Left renal cortex interstitium (tissue), 4 donors: ENCODE measurements at places on chromosomes 12 and 14. TPM values are rescaled to one million over a fixed set of nuclear protein-coding genes. Genes with fewer than 3 reads are reported as not detected.

GRCh38 chr12:51098611-51099010, 15.2 kb upstream of the CSRNP2 start:
- DNase-seq, result no peak

- DNase-seq, result no peak
These were observed 164.9 kb downstream of the ETV6 start for GRCh38 chr12:11814374-11814773.

- DNase-seq, result no peak
These were observed 904 bp downstream of the CACNA1C start for GRCh38 chr12:2053691-2054090.

DNA sequence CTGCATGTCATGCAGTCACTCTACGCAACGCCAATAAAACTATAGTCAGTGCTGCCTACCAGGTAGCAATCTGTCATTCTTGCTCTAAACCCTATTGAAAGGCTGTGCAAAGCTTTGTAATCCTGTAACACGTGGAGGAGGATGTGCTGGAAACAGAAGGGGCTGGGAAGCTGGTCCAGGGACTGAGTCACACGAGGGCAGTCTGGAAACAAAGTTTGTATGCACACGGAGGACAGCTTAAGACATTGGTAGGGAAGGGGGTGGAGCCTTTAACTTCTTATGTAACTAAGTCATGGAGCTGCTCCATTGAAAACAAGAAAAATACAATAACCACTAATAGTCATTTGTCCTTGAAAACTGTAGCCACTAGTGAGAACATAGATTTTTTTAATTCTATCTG, 128.0 kb downstream of the BCAT1 start:
- no peak for DNase-seq

DNA sequence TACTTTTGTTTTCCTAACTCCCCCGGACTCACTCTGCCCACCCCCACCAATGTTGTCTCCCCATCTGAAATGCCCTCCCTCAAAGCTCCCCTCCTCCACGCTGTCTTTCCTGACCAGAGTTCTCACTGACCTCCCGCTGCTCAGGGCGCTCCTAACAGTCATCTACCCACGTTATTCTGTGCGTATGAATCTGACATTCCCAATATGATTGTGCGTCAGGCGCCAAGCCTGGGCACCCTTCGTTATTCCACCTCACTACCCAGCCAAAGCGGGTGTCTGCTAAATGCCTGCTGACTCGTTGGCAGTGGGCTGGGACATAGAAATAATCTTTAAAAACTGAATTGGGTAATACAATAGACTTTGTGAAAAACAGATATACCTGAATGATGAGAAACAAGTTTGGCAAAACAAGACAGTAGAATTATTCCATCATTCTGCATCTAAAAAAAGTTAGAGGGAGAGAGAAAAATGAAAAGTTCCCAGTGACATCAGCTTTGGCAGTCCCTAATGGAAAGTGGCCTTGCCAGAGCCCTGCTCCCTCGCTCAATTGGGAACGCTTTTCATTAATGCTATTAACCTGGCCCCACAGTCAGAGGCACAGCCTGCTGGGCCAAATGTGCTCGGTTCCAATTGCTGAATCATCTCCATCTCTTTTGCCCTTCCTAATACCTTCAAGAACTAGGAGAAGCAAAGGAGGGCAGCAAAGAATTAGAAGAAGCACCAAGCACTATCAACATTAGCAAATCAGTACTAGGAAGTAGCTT, 74.0 kb upstream of the PLXNC1 start:
- DNase-seq, result no peak

DNA sequence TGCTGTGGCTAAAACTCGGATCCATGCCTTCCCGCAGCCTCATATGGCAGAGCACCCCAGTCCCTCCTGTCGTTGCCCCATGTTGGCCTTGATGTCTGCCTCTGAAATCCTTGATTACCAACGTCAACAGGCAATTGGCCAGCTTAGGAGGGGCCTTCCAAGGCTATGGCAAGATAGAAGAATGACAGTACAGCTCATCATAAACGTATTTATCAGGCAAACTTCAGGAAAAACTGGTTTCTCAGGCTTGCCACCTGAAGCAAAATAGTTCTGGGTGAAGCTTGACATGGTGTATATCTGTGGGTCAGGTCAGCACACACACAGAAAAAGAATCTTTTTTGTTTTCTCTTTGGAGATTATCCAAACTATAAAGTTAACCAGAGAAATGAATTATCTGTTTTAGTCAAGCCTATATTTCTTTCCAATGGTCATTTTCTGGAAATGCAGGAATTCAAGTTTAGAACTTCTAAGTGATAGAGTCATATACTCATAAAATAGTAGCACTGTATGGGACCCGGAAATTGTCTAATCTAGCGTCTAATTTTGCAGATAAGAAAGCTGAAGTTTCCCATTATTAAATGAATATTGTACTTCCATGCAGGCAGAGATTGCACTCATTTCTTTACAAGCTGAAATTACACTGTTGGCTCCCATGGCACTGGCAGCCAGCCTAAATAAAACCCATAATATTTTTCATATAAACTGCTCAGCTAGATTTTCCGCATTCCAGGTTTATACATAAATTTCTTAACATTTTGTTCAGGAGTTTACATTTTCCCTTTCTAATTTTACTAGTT, 24.4 kb upstream of the DUSP16 start:
- no peak for DNase-seq

DNA sequence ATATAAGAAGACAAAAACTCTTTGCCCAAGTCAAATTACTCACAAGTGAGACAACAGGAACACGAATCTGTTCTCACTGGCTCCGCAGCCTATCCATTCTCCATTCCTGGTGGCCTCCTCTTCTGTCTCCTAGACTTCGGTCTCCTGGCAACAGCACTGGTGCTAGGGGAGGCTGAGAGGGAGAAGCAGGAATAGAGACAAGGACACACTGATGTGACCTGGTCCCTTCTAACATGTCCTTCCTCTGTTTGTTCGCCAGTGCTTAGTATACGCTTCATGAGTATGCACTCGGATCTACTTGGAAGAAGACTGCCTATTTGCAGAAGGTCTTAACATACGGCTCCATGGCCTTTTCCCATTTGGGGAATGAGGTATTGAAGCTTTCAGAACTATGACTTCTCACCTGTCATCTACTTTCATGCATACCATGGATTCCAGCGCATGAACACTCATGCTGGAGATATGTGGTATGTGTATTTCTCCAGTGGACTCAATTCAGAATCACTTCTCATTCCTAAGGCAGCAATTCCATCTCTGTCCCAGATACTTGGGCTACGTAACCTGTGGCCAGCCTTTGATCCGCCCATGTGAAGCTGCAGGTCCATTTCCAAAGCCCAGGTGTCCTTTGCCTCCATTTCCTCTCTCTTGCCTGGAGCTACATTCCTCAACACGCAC, 33.9 kb downstream of the BHLHE41 start:
- DNase-seq, result no peak

DNA sequence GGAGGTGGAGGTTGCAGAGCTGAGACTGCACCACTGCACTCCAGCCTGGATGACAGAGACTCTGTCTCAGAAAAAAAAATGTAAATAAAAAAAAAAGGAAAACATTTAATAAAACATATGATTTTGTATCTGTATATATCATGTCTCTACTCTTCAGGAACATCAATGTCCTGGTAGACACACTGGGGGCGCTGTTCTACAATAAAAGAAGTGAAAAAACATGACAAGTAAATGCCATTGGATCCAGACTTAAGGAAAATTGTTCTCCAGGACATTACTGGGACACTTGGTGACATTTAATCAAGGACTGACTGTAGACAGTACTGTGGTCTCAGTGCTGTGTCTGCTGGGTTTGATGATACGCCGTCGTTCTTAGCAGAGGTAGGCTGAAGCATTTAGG, 15.5 kb upstream of the KLC1 start:
- DNase-seq, result no peak

DNA sequence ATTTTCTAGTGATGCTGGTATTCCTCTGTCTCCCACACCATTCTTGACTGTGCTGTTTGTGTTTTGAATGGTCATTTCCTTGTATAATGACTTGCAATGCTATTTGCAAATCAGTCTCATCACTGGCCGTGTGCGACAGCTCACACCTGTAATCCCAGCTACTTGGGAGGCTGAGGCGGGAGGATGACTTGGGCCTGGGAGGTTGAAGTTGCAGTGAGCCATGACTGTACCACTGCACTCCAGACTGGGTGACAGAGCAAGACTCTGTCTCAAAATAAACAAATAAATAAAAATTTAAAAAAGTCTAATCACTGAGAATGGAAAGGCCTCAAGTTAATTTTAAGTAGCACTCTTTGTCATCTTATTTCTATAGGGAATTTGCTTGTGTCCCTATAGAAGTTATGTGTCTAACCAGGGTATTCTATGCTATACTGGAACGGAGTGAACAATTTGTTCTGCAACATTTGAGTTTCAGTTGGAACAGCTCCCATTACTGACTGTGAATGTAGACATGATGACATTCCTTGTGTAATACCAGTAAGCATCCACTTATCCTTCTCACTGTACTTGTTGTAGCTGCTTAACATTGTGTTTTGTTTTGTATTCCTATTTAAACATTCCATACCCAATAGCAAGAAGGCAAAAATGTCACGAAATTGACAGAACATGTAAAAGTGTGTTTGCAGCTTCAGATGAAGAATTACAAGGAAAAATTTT, 126.3 kb downstream of the MGST1 start:
- DNase-seq, result no peak

DNA sequence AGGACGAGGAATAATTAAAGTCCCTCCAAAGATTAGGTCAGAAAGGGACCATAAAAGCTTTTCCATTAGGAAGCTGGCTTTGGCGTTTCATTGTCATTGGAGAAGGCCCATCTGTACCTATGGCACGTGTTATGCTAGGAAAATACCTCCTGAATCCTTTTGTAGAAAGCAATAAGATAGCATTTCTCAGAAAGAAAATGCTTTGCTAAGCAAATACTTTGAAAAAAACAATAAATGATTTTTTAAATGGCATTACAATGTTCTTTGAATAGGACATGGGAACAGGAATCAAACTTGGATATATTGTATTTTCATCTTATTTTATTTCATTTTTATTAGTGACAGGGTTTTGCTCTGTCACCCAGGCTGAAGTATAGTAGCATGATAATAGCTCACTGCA, 967.7 kb downstream of the NRXN3 start:
- DNase-seq, result no peak

DNA sequence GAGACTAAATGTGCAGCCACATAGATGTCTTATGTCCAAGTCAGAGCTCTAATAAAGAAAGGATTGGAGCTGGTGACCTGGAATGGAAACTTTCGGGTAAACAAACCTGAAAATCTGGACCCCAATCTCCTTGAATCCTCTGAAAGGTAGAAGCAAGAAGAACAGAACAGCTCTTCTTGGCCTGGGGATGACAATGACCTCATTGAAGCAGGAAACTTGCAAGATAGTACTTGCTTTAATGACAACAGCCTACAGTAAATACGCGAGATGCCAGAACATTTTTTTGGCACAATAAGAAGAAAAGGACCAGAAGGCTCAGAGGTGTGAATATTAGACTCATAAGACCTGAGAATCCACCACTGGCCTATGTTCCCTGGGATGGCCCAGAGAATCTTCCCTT, 4.1 kb upstream of the PRIMA1 start:
- no peak for DNase-seq

GRCh38 chr12:7395950-7396349, 48.0 kb downstream of the CD163L1 start:
- DNase-seq, result no peak

- DNase-seq, result no peak
These were observed 428.1 kb downstream of the ZFP36L1 start for GRCh38 chr14:68364792-68365192.

DNA sequence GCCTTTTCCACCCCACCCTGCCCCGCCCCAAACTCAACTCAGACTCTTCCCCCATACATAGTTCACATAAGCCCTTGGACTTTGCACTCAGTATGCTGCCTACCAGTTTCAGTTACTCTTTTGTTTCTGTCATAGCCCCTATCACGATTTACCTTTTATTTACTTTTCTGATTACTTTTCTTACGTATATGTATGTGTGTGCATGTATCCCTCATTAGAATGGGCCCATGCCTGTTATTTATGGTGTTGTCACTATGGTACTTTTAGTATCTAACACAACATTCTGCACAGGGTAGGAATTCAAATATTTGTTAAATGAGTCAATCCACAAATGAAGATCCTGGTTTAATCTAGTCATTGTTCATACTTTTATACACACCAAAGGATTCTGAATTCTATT, 16.5 kb upstream of the LUM start:
- DNase-seq, result no peak

GRCh38 chr12:68438601-68439000, 106.4 kb upstream of the MDM1 start:
- DNase-seq, result no peak

- DNase-seq, result no peak
These were observed 77.7 kb downstream of the ETV6 start for GRCh38 chr12:11727133-11727664.

GRCh38 chr12:107053709-107054108, 39.6 kb downstream of the CRY1 start:
- no peak for DNase-seq

DNA sequence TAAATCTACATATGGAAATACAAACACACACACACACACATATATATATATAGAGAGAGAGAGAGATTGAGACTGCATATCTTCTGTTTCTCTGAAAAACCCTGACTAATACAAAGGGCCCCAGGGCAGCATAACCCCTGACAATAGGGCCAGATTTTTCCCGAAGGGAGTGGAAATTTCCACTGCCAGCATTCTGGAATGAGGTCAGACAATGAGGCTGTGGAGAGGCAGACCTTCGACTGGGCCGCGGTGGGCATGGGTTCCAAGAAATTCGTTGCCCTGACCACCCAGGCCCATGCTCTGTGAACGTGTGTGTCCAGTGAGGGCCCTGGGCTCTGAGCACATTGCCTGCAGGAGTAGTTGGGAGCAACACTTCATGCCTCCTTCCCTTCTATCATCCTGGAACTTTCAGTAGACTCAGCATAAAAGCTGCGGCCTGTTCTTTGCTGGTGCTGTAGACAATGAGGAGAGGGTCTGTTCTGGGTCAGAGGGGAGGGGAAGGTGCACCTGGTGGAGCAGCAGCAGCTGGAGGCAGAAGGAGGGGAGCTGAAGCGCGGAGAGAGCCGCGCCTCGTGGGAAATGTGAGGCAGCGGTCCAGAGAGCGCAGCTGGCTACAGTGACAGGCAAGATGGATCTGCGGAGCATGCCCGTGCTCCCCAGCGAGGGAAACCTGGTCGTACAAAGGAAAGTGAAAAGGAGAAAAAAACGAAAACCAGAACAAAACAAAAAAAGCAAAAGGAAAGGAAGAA, 25.6 kb upstream of the CCDC60 start:
- no peak for DNase-seq

DNA sequence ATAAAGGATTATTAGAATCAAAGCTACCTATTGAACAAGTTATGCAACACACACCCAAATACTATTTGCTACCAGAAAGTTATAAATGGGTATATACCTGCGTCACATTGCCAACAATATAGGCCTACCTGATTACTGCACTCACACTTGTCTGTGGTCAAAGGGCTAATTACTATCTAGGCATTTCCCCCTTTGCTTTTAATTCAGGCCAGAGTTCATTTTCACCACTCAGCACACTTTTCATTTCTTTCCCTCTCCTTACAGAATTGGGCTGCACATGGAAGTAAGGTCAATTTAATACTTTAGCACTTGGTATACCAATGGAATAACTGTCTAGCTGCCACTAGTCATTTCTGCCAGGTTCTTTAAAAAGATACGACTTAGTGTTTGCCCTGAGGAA, 1.7 kb downstream of the SOS2 start:
- no peak for DNase-seq

IKZF4 gene
- 13.9 TPM for polyA plus RNA-seq

CMA1 gene
- 0.52 TPM for polyA plus RNA-seq

FOXG1 gene
- not detected for polyA plus RNA-seq

LRTM2 gene
- polyA plus RNA-seq, result 0.73 TPM

LAG3 gene
- polyA plus RNA-seq, result 1.4 TPM

SOAT2 gene
- polyA plus RNA-seq, result 3.1 TPM

EEF1AKMT3 gene
- polyA plus RNA-seq, result 12.7 TPM

AQP6 gene
- polyA plus RNA-seq, result 23.7 TPM

ESR2 gene
- polyA plus RNA-seq, result 1.6 TPM

DLK1 gene
- 8.7 TPM for polyA plus RNA-seq

TAS2R30 gene
- not detected for polyA plus RNA-seq
